ENCODE measurements at places on chromosomes 5 and 9. TPM values are rescaled to one million over a fixed set of nuclear protein-coding genes. Genes with fewer than 3 reads are reported as not detected.

DNA sequence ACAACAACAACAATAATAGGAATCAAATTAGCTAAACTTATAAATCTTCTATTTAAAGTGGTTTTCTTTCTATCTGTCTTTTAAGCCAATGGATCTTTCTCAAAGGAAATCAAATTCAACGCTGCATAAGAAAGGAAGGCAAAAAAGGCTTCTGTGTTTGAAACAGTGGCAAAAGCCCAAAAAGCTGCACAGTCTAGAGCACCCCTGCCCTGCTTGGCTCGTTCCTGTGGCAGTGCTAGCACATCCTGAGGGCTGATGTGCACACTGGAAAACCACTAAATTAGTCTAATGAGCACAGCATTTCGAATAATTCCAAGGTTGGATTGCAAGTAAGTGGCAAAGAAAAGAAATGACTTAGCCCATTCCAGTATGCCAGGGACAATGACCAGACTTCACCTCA lies 80.7 kb downstream of the AP3B1 start:
- peaks cover 14% of the 10 kb centered on the region for H3K36me3 ChIP-seq
- H3K4me1 ChIP-seq = no peaks in the 10 kb centered on the region
- DNase-seq = no peak
- H3K27me3 ChIP-seq = no peaks in the 10 kb centered on the region

GRCh38 chr5:21831145-21831787 lies 1021.9 kb downstream of the CDH12 start:
- no peak overlapping the region for H3K4me3 ChIP-seq
- no peak for DNase-seq
- H3K4me1 ChIP-seq = no peaks in the 10 kb centered on the region
- no peaks in the 10 kb centered on the region for H3K36me3 ChIP-seq

DNA sequence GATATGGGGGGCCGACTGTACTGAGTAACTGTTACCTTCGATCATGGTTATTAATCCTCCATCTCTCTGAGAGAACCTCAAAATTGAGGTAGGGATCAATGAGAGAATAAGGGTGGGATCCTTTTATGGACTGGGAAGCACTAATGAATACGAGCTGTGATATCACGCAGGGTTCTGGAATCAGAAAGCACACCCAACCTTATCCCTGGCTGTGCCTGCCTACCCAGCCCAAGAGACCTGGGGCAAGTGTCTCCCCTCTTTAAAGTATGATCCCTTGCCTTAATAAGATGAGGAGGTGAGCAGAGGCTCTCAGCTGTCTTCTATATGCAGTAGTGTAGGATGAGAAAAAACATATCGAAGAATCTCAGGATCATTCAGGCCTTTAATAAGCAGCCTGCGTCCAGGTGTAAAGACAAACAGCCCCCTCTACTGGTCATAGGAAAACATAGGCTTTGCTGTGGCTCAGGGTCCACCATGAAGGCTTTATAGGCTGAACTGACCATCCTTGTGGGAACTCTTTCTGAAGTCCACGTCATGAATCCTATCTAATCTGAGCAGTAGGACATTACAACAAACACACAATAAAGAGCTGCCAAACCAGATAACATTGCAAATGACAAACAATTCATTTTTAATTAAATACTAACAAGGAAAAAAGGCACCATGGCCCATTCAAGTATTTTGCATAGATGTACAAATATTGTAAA lies 16.8 kb downstream of the NIPAL4 start:
- DNase-seq = no peak
- peaks cover 19% of the 10 kb centered on the region for H3K4me1 ChIP-seq
- H3K27me3 ChIP-seq = no peaks in the 10 kb centered on the region
- no peak overlapping the region for H3K4me3 ChIP-seq
- no peak overlapping the region for H3K27ac ChIP-seq

DNA sequence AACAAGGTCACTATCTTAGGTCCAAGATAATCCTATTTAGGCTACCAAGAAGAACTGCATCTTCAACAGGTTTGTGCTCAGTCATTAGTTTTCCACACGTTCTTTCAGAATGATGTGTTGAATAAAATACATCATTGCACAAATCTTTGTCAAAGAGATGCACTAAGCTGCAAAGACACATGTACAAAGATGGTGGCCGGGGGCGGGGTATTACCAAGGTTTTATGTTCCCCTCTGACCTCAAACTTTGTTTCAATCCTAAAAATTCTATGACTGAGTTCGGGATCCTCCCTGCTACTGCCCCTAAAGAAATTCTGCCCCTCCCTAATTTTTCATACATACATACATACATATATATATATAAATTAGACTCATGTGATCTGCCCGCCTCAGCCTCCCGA lies 14.2 kb downstream of the HSPA9 start:
- peaks cover 100% of the 10 kb centered on the region for H3K36me3 ChIP-seq
- H3K27me3 ChIP-seq = no peaks in the 10 kb centered on the region
- no peak overlapping the region for H3K27ac ChIP-seq
- no peaks in the 10 kb centered on the region for H3K4me1 ChIP-seq
- DNase-seq = no peak
- H3K4me3 ChIP-seq = no peak overlapping the region

- H3K27me3 ChIP-seq = no peaks in the 10 kb centered on the region
- no peak overlapping the region for H3K4me3 ChIP-seq
- peaks cover 28% of the 10 kb centered on the region for H3K4me1 ChIP-seq
- DNase-seq = no peak
- no peaks in the 10 kb centered on the region for H3K36me3 ChIP-seq
- no peak overlapping the region for H3K27ac ChIP-seq
These were observed 136.5 kb upstream of the RAI14 start for GRCh38 chr5:34519489-34520220.

DNA sequence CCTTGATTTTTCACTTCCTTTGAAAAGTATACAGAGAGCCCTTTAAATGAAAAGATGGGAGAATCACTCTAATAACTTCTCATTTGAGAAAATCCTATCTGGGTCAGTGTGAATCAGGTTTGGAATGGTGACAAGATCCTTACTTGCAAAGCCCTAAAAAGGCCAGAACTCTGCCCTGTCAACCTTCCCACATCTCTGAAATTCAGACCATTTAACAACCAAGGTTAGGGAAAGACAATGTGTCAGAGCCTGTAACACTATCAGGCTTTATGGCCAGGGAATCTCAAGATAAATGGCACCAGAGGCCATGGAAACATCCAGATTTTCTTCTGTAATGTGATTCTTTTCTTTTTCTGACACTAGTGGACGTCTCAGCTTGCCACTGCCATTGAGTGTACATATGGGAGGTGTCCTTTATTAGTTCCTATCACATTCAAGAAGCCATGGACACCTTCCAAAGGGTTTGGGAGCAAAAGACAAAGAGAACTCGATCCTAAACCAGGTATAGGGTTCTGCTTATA lies 165.7 kb upstream of the GPR151 start:
- no peak for DNase-seq
- H3K27ac ChIP-seq = no peak overlapping the region
- H3K36me3 ChIP-seq = no peaks in the 10 kb centered on the region

DNA sequence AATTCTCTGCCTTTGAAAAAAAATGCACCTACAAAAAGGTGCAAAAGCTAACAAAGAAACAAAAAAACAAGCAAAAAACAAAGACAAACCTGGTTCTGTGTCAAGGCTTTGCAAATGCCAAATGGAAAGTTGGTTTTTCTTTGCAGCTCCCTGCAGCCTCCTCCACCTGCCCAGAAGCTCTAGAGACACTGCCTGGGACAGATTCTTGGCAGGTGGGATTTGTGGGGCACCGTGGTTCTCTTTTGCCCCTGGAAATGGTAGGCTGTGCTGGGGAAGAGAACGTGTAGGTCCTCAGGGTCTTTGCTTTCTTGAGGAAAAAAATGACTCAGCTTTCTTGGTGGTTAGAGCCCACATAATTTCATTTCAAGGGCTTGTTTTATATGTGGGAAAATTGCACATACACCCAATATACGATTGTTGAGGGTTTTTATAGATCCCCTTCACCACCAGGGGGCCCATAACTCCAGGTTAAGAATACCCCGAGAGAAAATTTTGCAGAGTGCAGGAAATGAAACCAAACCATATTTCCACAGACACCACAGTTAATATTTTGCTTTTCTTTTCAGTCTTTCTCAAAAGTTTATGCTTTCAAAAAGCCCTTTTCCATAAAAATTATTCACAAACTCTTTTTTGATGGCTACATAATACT lies 58.7 kb downstream of the NXNL2 start:
- H3K4me3 ChIP-seq = no peak overlapping the region

DNA sequence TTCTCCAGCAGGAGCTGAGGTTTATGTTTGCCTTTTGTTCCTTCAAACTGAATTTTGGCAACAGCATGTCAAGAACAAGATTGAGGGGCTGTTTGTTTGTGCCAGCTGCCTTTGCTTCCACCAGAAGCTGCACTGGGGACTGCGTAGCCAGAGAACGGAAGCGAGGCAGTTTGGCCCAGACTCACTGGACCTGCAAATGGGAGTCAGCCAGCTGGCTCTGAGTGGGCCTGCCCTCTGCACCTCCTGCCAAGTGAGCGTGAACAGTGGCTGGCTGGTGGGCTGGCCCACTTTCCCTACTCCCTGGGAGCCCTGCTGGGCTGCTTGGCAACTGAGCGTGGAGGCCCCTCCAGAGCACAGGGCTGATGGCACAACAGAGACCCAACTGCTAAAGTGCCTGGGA lies 111.6 kb downstream of the GALNT10 start:
- no peak overlapping the region for H3K4me3 ChIP-seq
- H3K4me1 ChIP-seq = no peaks in the 10 kb centered on the region
- no peak for DNase-seq
- H3K27me3 ChIP-seq = no peaks in the 10 kb centered on the region
- H3K27ac ChIP-seq = no peak overlapping the region

DNA sequence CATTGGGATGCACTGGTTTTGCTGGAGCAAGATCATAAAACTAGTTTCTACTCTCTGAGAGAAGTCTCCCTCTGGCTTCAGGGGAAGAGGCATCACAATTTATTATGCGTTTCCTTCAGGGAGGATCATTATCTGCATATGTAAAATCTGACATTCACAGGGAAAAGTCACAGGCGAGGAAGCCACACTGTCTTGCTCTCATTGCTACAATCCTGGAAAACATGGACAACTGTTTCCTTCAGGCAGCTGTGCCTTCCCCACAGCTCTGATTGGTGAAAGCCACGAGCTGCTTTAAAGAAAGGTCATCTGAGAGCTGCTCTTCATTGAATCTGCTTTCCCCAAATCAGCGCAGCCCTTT lies 397.8 kb downstream of the MED10 start:
- H3K4me1 ChIP-seq = peaks cover 21% of the 10 kb centered on the region
- no peak for DNase-seq
- no peak overlapping the region for H3K27ac ChIP-seq
- H3K4me3 ChIP-seq = no peak overlapping the region

The IFNA17 gene
- not detected for total RNA-seq

The ZNF366 gene
- total RNA-seq = not detected

The LHX6 gene
- 6.4 TPM for total RNA-seq

The SUSD3 gene
- not detected for total RNA-seq

The CD274 gene
- total RNA-seq = 6.2 TPM

Measured in SJSA1 (cell line).